ENCODE measurements at places on chromosomes 2 and 18.

- no peak for DNase-seq
Measured at GRCh38 chr2:119086327-119086726, 72.2 kb downstream of the C1QL2 start.

DNA sequence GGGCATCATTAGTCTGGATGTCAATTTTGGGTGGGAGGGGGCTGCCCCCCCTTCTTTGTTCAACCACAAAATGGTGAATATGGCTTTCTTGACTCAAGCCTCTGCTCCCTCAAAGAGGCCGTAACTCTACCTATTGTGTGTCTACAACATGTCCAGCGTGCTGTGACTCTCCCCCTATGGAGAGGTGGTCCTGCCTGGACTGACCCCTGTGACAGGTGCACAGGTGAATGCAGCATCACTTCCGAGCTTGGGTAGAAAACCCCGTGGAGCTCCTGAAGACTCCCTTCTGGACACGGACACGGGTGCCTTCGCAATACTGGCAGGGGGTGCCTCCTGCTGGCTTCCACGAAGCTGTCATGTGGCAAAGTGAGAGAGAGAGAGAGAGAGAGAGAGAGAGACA lies 397.8 kb downstream of the GALR1 start:
- DNase-seq, result no peak

DNA sequence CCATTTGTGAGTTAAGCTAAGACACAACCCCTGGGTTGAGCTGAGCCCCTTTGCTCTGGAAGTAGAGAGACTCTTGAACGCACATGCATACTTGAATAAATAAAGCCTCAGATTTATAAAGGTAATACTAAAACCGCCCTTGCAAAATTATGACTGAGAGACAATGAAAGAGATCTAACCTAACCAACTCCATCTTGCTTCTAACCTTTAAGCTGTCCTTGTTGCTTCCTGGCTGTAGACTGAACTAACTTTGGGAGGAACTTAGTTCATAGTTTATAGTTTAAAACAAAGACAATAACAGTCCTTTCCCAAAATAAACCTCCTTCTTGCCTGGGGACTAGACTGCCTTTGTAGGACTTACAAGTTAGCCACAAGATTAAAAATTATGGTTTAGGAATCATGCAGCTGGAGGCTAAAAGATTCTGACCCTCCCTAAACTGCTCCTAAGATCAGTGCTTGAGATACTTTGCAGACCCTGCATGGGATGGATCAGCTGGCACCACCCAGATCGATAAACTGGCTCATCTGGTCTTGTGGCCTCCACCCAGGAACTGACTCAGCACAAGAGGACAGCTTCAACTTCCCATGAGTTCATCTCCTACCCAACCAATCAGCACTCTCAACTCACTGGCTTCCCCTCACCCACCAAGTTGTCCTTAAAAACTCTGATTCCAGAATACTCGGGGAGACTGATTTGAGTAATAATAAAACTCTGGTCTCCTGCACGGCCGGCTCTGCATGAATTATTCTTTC lies 240.2 kb upstream of the SLC14A2 start:
- no peak for DNase-seq

GRCh38 chr2:109098251-109098920 lies 30.6 kb upstream of the SH3RF3 start:
- DNase-seq, result no peak

GRCh38 chr2:95392320-95392719 lies 10.2 kb upstream of the FAHD2A start:
- no peak for DNase-seq

DNA sequence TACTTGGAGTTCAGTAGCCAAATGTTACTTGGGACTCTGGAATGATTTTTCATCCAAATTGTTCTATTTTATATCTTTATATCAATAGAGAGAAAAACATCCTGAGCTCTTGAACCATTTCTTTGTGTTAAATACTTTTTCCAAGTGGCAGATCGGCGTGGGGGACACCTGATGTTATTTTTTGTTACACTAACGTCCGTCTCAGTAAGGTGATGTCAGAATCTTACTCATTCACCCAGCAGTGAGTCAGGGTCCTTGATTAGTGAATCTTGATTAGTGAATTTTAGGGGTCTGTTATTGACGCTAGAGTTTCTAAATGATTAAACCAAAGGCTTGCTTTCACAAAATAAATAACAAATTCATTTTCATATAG lies 1.7 kb downstream of the MIB1 start:
- DNase-seq, result no peak

GRCh38 chr2:79638954-79639353 lies 126.1 kb downstream of the CTNNA2 start:
- DNase-seq, result no peak

DNA sequence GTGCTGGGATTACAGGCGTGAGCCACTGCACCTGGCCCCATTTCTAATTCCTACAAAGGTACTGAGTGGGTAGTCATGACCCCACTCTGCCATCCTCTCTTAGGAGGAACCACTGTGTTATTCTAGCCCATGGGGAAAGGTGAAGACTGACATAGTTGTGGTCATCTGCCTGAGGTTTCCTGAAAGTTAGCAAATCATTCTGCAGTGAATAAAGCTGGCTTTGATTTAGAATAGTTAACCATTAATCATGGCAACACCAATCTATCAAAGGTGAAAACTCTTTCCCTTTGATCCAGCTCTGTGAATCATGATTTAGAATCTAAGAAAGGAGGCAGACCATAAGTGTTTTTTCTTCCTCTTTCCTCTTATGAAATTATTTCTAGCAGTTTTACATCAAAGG lies 50.8 kb downstream of the SUMO1 start:
- DNase-seq, result no peak

GRCh38 chr18:58253871-58254270 lies 209.8 kb downstream of the NEDD4L start:
- DNase-seq, result no peak

GRCh38 chr2:184877909-184878308 lies 279.6 kb downstream of the ZNF804A start:
- no peak for DNase-seq

DNA sequence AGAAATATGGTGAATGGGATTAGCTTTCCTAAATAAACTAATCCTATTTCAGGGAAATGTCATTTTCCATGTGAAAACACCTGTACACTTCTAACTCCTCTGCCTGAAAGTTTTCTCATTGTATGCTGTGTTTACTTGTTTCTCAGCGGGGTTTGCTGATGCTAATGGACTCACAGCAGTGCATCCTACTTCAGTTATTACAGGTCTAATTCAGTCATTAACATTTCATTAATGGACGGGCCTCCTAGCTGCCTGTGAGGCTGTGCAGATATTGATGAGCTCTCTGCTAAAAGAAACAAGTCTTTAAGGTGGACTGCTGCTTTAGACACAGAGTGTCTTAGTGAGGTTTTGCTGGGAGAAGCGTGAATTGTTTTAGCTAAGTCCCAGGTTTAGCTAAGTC lies 1342.0 kb upstream of the ZEB2 start:
- DNase-seq, result no peak

DNA sequence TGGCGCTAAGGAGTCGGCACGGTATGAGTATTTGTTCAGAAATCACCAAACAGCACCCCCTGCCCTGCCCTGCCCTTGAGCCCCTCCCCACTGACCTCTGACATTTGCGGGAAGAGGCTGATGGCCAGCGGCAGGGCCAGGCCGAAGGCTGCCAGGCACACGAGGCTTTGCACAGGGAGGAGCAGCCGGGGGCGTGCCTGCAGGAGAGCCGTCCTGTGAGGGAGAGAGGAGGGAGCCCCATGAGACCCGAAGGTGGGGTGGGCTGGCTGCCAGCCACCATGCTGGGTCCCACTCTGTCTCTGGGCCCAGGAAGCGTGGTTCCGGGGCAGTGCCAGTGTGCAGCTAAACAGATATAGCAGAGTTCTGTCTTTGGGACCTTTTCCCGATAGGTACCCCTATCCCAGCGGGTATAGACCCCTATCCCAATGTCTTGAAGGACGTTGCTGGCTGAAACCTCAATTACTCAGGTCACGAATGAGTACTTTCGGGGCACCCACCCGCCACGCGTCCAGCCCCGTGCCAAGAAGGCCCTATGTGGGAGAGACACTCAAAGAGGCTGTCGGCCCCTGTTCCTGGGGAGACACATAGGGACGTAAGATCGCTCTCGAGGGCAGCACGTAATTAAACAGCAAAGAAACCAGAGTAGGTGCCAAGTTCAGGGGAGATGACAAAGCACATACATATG lies 43.9 kb downstream of the EMX1 start:
- DNase-seq, result no peak

GRCh38 chr2:171383134-171383533 lies 50.7 kb downstream of the METTL8 start:
- DNase-seq, result no peak

- DNase-seq, result no peak
Measured at GRCh38 chr2:156883804-156884203, 373.7 kb upstream of the GALNT5 start.

DNA sequence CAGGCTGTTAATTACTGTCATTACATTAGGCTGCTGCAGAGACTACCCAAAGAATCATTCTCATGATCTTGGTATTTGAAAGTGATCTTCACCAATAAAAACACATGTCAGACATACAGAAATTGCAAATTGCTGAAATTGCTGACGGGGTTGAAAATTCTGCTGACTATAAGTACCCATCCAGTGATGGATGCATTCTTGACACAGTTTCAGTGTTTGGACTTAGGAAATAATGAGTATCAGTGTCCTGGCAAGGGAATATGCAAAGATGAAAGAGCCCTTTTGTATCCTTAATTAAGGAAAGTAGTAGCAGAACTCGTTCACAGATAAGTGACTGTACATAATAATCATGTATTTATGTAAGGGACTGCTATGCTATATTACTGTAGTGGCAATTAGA lies 221.1 kb upstream of the ATP5MC3 start:
- DNase-seq, result no peak

DNA sequence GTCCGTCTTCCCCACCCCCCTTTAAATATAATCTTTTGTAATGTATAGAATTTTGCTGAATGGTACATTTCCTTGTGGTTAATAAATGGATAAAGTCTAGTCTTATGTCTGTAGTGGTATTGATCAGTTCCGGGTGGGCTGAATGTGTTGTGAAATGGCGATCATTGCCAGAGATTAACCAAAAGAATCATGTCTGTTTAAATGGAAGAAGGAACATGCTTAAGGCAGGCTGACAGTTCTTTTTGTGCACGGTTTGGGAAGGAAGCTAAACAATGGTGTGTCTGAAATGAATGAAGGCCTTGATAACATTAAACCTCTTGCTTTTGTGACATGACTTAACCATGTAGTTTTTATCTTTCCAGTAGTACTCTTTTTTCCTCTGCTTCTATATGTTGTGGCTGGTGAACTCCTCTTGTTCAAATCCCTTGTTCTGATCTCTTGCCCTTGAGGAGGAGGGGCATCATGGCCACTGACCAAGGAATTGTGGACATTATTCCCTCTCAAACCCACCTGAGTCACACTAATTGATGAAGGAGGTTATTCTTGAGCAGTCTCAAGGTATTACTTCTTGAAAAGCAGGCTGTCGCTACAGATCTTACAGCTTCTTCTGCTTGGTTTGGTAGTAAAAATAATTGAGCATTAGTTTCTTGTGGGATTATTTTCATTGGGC lies 1.7 kb downstream of the ACVR2A start:
- no peak for DNase-seq

DNA sequence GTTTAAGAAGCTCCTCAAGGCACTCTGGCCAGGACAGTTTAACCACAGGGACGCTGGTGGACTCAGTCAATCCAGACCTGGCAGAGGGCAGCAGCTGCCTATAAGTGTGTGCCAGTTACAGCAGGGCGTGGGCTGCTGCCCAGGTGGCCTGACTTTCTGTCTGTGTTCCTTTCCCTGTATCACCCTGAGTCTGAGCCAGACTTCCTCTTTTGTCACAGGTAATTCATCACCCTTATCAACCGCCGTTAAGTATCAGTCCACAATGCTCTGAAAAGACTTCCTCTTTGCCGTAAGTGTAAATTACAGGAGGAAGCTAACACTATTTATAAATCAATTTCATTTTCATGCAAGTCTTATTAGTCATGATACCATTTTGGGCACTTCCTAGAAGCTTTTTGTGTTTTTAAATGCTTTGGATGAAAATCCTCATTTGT lies 7.0 kb downstream of the LPIN1 start:
- no peak for DNase-seq

- no peak for DNase-seq
Measured at GRCh38 chr2:161847910-161848309, 223.7 kb downstream of the SLC4A10 start.

GRCh38 chr2:216418981-216419380 lies 6.7 kb downstream of the SMARCAL1 start:
- DNase-seq, result no peak

DNA sequence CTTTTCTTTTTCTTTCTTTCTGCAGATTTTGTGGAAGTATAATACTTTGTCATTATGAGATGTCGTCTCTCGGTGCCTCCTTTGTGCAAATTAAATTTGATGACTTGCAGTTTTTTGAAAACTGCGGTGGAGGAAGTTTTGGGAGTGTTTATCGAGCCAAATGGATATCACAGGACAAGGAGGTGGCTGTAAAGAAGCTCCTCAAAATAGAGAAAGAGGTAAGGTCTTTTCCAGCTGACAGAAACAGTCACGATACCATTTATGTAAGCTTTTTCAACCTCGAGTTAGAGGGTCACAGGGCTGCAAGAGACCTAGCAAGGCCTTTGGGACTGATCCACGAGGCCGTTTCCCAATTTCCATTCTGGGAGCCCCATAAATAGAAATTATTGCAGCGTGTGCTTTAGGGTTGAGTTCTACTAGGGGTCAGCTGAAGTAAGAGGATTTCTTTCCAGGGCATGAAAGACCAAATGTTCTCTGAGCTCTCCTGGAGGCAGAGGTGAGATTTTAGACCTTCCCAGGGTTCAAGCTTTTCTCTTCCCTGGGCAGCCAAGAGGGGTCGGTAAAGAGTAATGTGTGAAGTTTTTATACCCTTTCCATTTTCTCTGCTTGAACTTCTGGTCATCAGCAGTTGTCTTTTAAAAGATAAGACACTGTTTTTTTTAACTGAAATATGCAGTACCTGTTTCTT lies 15.5 kb downstream of the MAP3K20 start:
- DNase-seq, result no peak

- no peak for DNase-seq
Measured at GRCh38 chr2:2902547-2903281, 474.9 kb downstream of the EIPR1 start.

GRCh38 chr2:75523313-75524275 lies 37.1 kb downstream of the EVA1A start:
- DNase-seq, result no peak

- no peak for DNase-seq
Measured at GRCh38 chr2:238955648-238956531, 108.0 kb downstream of the TWIST2 start.

DNA sequence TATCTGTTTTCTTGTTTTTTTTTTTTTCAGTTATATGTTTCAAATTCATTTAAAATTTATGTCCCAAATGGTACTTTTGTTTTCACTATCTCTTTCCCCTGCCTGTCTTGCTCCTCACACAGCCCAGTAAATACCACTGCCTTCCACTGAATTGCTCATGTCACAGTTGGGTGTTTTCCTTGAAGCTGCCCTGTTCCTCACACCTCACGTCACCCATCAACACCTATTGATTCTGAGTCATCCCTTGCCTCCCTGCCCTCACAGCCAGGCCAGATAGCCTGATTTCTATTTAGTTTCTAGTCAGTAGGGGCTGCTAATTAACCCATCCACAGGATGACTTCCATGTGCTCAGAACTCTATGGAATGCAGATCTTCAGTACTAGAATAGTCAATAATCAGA lies 25.3 kb downstream of the FSHR start:
- DNase-seq, result no peak

- DNase-seq, result no peak
Measured at GRCh38 chr2:72150861-72151356, 3.2 kb upstream of the CYP26B1 start.

GRCh38 chr2:10432311-10433181 lies 15.6 kb downstream of the ODC1 start:
- no peak for DNase-seq

All from renal pelvis (tissue), 12 donors.